ENCODE measurements at places on chromosomes 16 and 17.

DNA sequence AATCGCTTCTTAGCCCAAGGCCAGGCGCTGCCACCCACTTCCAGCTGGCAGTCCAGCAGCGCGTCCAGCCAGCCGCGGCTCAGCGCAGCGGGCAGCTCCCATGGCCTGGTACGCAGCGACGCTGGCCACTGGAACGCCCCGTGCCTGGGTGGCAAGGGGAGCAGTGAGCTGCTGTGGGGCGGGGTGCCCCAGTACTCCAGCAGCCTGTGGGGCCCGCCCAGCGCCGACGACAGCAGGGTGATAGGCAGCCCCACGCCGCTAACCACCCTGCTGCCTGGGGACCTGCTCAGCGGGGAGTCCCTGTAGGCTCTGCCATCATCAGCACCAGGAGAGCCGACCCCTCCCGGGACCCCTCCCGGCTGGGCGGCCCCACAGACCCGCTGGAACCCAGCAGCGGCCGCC is 24.0 kb downstream of the TMC6 start:
- no peak for DNase-seq

DNA sequence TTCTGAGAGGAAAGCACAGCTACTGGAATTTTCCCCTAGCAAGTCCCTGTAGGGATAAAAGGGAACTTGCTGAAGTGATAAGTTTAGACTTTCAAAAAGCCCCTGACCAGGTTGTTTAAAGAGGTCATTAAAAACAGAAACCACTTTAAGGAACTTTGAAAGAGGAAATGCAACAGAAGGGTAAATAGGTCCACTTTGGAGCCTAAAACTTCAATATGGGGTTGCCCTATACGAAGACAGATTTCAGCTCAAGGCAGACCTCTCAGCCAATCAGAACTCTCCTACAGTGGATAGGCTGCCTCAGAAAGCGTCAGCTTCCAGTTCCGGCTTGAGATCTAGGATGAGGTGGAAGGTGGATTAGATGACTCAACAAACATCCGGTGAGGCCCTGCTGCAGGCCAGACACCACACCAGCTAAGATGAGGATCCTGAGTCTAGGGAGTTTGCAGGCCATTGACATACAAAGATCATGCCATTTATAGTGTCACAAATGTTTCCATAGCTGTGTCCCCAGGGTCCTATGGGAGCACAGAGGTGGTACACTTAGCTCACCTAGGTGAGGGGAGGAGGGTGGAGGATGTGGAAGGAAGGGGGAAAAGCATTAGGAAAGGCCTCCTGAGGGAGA is 7.9 kb upstream of the MFSD6L start:
- no peak for DNase-seq

DNA sequence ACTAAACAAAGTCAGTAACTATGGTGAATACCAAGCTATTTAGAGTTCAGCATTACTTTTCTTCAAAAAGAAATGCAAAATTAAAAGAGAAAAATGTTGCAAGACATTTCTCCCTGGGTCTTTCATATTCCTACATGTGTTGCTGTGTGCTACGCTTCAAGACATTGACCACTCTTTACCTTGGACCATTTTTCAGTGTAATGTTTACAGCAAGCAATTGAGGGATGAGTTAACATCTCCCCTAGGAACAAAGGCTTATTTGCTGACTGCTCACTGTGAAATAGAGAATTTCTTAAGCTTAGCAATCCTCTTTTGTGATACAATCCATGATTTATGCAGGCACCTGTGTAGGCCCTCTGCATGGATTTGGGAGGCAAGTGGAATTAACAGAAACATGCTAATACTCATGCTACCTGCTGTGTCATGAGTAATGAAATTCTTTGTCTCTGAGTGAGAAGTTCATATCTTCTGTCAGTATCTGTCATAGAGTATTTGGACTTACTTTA is 1202.9 kb upstream of the CDH8 start:
- no peak for DNase-seq

DNA sequence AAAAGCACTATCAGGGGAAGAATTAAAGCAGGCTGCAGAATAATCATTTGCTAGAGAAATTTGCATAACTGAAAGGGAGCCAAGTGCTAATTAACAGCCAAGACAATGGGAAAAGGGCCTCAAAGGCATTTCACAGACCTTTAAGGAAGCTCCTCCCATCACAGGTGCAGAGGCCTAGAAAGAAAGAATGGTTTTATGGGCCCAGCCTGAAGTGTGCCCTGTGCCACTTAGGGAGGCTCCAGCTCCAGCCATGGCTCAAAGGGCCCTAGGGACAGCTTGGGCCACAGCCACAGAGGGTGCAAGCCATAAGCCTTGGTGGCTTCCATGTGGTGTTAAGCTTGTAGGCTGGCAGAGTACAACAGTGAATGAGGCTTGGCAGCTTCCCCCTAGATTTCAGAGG is 50.1 kb downstream of the RNF112 start:
- DNase-seq = no peak

- no peak for DNase-seq
Observed at GRCh38 chr17:15943971-15944758, 765 bp upstream of the ADORA2B start.

DNA sequence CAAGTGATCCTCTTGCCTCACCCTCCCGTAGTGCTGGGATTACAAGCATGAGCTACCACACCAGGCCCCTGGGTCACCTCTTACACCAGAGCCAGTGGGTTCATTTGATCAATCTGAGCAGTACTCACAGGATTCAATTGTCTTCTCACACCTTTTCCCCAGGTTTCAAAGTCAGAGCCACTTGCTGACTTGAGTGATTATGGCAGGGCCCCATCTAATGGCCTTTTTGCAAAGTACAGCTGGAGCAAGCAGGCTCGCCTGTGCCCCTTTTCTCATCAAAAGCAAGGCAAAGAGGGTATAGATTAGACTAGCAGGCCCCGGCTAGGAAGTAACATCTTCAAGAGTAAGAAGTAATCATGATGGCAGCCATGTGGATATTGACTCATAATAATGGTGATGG is 114.8 kb upstream of the NOL11 start:
- peak; percentile 49 for DNase-seq

- no peak for DNase-seq
Observed at GRCh38 chr16:81521141-81521626, 76.6 kb downstream of the CMIP start.

DNA sequence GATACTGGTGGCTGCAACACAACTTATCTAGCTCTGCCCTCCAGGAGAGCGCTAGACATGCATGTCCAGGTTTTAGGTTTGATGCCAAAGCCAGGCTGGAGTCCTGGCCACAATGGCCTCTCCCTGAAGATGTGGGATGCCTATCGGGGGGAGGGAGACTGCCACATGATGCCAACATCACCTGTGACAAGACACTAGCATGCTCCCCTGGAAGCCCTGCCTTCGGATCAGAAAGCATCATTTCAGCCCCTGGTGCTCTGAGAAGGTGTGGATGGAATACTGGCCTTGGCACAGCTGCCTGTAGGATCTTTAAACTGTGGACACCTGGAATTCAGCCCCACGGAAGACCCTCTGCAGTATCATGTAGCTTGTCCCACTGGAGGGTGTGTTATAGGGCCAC is 93.5 kb downstream of the SHISA6 start:
- DNase-seq = no peak

DNA sequence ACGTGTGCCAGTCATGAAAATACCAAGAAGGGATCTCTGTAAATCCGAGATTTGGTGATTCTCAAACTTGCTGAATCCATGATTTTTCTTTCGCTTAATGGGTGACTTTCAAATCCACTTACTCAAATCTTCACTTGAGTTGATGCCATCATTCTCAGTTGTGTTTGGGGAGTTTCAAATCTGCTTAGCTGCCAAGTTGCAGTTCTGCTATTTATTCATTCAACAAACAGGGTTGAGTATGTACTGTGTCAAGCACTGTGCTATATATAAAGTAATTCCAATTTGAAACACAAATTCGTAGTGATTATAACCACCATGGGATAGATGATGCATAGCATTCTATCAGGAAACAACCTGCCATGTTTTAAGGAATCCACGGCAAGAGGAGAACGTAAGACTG is 394.3 kb downstream of the CDH13 start:
- no peak for DNase-seq

DNA sequence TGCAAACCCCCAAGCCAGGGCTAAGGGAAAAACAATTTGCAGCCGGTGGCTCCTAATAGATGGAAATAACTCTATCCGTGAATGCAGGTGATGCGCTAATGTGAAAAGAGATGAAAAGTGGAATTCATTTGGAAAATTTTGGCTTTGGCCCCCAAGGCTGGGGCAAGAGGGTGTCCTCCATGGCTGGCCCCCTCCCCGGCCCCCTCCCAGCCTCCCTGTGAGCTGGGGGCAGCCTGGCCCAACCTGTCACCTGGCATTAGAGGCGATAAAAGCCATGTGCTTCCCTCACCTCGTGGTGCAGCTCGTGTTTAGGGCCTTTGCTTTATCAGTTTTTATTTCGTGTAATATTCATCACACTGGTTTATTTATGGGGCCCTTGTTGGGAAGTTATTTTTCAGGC is 267.2 kb downstream of the ENGASE start:
- DNase-seq = no peak

DNA sequence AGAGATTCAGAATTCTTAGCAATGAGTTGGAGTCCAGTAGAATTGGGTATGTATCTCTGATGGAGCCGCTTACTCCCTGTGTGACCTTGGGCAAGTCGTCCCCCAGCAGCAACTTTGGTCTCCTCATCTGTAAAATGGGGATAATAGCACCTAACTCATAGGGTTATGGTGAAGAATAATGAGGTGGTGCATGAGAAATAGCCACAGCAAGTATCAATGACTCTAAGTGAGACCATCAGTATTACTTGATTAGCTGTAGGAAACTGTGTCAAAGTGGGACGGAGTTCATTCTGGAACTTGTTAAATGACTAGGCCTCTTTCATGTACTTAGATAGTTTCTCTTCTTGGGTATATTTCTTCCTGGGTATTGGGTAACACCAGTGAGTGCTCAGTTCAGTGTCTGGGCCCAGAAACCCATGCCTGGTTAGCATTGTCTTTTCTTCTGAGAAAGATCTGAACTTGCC is 6.4 kb downstream of the PRKCB start:
- no peak for DNase-seq

- no peak for DNase-seq
Observed at GRCh38 chr17:79331492-79331891, 256.9 kb downstream of the ENGASE start.

GRCh38 chr17:74027444-74027843 is 176.0 kb upstream of the RPL38 start:
- DNase-seq = no peak

- peak; percentile 98 for DNase-seq
Observed at GRCh38 chr17:31596382-31597323, 205.2 kb downstream of the RAB11FIP4 start.

DNA sequence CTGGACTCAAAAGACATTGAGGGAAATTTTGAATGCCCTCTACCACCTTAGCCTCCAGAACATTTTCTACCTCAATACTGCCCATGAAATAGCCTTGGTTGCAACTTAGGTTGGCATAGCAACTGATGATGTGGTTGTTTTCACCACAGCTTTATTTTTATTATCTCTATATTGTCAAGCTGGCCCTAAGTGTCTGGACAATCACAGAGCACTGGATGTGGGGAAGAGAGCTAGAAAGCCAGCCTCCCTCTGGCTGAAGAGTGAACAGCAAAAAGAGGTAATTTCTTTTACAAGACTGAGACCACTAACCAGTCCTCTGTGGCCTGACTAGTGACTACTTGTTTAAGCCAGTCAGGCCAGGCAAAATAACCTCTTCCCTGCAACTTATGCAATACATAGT is 159.6 kb downstream of the HS3ST2 start:
- DNase-seq = no peak

GRCh38 chr16:22641131-22641628 is 130.5 kb downstream of the NPIPB5 start:
- peak; percentile 49 for DNase-seq

DNA sequence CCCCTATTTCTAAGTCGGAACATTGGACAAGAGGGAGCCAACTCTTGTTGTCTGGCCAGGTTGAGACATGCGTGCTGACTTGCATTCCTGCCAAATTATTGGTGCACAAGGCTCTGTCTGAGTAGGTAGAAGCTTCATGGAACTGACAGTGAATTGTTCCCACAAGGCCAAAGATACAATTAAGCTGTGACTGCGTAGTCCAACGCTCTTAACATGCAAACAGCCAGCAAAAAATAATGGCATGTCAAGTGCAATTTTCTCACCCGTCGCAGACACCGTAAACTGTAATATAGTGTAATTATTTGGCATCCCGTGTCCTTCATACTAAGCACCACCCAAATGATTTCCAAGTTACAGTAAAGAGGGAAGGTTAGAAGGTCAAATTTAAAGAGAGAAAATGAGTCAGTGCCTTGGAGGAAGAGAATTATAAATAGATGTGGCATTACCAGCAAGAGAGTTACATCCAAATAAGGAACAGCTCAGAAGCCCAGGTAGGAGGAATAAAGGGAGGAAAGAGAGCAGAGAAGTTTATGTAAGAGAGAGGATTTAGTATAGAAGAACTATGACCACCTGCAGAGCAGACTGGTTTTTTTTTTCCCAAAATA is 21.8 kb downstream of the CDH8 start:
- DNase-seq = no peak

DNA sequence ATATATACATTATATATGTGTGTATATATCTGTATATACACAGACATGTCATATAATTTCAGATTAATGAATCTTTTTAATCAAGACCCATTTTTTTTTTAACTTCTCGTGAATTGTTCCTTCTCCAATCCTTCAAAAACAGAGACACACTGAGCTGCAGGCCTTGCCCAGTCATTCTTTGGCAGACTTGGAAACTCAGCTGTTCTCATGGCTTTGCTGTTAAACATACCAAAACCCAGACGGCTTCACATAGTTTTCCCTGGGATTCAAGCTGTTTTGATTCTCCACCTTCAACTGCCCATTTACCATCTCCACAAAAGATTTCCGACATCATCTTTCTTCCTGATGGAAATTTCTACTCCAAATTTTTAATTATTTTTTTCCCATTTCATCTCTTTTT is 148.7 kb downstream of the KCNJ2 start:
- DNase-seq = peak; percentile 19

GRCh38 chr16:1597154-1597553 is 14.7 kb downstream of the IFT140 start:
- DNase-seq = no peak

DNA sequence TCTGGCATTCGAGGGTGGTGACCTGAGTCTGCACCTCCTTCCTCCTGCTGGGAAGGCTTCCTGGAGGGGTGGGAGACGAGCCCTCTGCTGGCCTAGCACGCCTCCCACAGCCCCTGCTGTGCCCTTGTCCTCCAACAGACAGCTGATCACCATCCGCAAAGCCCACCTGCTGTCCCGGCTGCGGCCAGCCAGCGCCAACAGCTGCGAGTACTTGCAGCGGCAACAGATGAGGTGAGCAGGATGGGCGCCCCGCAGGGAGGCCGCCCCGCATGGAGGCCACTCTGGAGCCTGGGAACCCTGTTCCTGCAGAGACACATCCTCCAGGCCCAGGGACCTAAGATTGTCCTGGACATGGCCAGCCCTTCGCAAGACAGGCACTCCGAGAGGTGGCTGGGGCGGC is 21.6 kb downstream of the UBALD1 start:
- no peak for DNase-seq

- no peak for DNase-seq
Observed at GRCh38 chr16:28213396-28213795, 1.6 kb upstream of the XPO6 start.

DNA sequence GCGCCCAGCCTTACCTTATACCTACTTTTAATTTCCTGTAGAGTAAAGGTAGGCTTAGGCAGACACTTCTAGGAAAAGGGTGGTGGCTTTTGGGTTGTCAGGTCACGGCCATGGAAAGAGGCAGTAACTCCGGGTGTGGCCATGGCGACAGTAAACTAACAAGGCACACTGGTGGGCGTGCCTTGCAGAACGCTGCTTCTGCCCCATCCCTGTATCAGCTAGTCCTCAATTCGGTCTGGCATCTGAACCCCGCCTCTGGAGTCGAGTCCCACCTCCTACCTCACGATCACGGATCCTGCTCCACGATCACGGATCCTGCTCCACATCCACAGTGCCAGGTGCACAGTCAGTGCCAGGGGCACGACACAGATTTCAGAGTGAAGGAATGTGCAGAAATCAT is 5.6 kb downstream of the ADCY9 start:
- no peak for DNase-seq
